ENCODE measurements at places on chromosomes 3 and 15. TPM values are rescaled to one million over a fixed set of nuclear protein-coding genes. Genes with fewer than 3 reads are reported as not detected.

- H3K27me3 ChIP-seq, result no peaks in the 10 kb centered on the region
- no peak overlapping the region for H3K27ac ChIP-seq
- DNase-seq, result no peak
These were observed 25.8 kb downstream of the LDHAL6B start for GRCh38 chr15:59232476-59232875.

DNA sequence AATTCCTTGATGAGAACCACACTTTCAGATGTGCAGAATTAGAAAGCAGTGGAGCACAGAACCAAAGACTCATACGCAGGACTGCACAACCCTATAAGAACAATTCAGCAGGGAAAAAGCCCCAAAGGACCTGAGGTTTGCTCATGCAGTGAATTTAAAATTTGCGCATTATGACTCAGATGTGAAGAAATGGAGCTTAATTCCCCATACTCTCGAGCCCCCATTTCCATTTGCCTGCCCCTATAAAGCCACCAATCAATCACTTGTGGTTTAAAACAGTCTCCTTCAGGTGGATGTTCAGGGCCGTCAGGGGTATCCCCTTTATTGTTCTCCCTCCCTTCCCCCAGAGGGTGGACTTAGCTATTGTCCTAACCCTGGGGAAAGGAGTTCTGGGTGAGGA lies 221.2 kb downstream of the IGSF11 start:
- no peaks in the 10 kb centered on the region for H3K27me3 ChIP-seq
- H3K4me3 ChIP-seq, result no peak overlapping the region
- no peaks in the 10 kb centered on the region for H3K4me1 ChIP-seq

- H3K27ac ChIP-seq, result no peak overlapping the region
- no peaks in the 10 kb centered on the region for H3K36me3 ChIP-seq
- H3K4me1 ChIP-seq, result no peaks in the 10 kb centered on the region
- H3K27me3 ChIP-seq, result no peaks in the 10 kb centered on the region
- no peak overlapping the region for H3K4me3 ChIP-seq
- peak; percentile 49 for DNase-seq
These were observed 67.4 kb upstream of the IQSEC1 start for GRCh38 chr3:13140596-13140995.

- DNase-seq, result no peak
- no peaks in the 10 kb centered on the region for H3K27me3 ChIP-seq
- peaks cover 7% of the 10 kb centered on the region for H3K4me1 ChIP-seq
- H3K36me3 ChIP-seq, result no peaks in the 10 kb centered on the region
These were observed 29.3 kb upstream of the XYLB start for GRCh38 chr3:38317192-38317759.

GRCh38 chr3:23073724-23074305 lies 129.3 kb upstream of the UBE2E2 start:
- no peak overlapping the region for H3K27ac ChIP-seq
- no peaks in the 10 kb centered on the region for H3K36me3 ChIP-seq
- H3K4me3 ChIP-seq, result no peak overlapping the region

DNA sequence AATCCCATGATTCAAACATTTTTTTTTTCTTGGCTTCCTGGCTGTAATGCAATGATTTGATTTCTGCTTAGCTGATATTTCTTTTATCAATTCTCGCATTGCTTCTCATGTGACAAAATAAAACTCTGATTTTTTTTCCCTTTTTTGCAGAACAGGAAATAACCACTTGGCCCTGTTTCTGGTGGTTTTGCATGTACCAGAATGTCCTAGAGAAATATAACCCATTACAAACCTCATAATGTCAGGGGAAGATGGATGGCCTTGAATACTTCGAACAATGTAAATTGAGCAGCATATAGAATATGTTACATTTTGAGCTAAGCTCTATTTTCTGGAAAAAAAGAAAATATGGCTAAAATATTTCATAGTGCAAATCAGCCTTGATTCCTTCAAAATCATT lies 275.6 kb downstream of the RAP2B start:
- H3K36me3 ChIP-seq, result no peaks in the 10 kb centered on the region
- H3K27ac ChIP-seq, result no peak overlapping the region
- peaks cover 16% of the 10 kb centered on the region for H3K4me1 ChIP-seq
- H3K4me3 ChIP-seq, result no peak overlapping the region
- no peak for DNase-seq
- H3K27me3 ChIP-seq, result no peaks in the 10 kb centered on the region

DNA sequence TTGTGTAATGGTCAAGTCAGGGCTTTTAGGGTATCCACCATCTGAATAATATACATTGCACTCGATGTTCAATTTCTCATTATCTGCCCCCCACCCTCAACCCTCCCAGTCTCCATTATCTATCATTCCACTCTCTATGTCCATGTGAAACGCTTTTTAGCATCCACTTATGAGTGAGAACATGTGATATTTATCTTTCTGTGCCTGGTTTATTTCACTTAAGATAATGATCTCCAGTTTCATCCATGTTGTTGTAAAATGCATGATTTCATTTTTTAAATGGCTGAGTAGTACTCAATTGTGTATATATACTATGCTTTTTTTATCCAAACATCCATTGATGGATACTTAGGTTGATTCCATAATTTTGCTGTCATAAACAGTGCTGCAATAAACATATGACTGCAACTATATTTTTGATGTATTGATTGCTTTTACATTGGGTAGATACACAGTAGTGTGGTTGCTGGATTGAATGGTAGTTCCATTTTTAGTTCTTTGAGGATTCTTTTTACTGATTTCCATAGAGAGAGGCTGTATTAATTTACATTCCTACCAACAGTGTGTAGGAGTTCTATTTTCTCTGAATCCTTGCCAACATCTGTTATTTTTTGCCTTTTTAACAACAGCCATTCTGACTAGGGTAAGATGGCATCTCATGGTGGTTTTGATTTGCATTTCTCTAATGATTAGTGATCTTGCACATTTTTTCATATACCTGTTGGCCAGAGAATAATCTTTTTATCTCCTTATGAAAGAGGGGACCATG lies 332.9 kb upstream of the TGFBR2 start:
- no peaks in the 10 kb centered on the region for H3K27me3 ChIP-seq
- peaks cover 10% of the 10 kb centered on the region for H3K4me1 ChIP-seq
- H3K4me3 ChIP-seq, result no peak overlapping the region
- H3K27ac ChIP-seq, result no peak overlapping the region
- DNase-seq, result no peak
- no peaks in the 10 kb centered on the region for H3K36me3 ChIP-seq

GRCh38 chr15:73485372-73485771 lies 42.4 kb downstream of the REC114 start:
- no peaks in the 10 kb centered on the region for H3K4me1 ChIP-seq
- DNase-seq, result no peak

- no peaks in the 10 kb centered on the region for H3K36me3 ChIP-seq
- H3K4me1 ChIP-seq, result peaks cover 4% of the 10 kb centered on the region
- H3K27me3 ChIP-seq, result no peaks in the 10 kb centered on the region
These were observed 65.5 kb downstream of the CORO2B start for GRCh38 chr15:68644083-68644904.

- no peak for DNase-seq
- no peak overlapping the region for H3K4me3 ChIP-seq
- no peak overlapping the region for H3K27ac ChIP-seq
These were observed 127.0 kb downstream of the LIPC start for GRCh38 chr15:58558777-58559176.

DNA sequence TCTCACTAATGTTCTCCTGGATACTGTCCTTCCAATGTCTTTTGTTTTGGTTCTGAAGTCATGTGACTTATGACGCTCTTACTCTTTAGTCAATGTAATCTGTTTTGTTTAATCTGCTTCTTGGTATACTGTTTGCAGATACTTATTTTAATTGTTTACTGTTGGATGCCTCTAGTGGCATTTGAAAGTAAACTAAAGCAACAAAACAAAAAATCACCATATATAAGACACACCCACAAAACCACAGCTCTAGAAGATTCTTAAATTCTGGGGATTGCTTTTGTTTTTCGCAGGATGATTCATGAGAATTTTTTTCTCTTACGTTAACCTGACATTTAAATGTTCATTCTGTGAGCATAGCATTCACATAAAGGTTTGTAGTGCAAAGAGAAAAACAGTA lies 16.8 kb downstream of the SLC25A26 start:
- no peaks in the 10 kb centered on the region for H3K27me3 ChIP-seq
- peaks cover 58% of the 10 kb centered on the region for H3K36me3 ChIP-seq
- no peak overlapping the region for H3K27ac ChIP-seq
- DNase-seq, result no peak
- no peak overlapping the region for H3K4me3 ChIP-seq

GRCh38 chr15:59741274-59741906 lies 52.3 kb upstream of the BNIP2 start:
- no peak overlapping the region for H3K4me3 ChIP-seq
- H3K36me3 ChIP-seq, result no peaks in the 10 kb centered on the region
- no peak overlapping the region for H3K27ac ChIP-seq
- no peak for DNase-seq

GRCh38 chr15:84752700-84753099 lies 4.3 kb downstream of the ZNF592 start:
- no peak overlapping the region for H3K4me3 ChIP-seq
- no peaks in the 10 kb centered on the region for H3K27me3 ChIP-seq
- no peak for DNase-seq
- no peaks in the 10 kb centered on the region for H3K36me3 ChIP-seq
- peaks cover 32% of the 10 kb centered on the region for H3K4me1 ChIP-seq

GRCh38 chr3:10228248-10228950 lies 19.9 kb upstream of the TATDN2 start:
- peaks cover 44% of the 10 kb centered on the region for H3K4me1 ChIP-seq
- no peaks in the 10 kb centered on the region for H3K36me3 ChIP-seq
- H3K27ac ChIP-seq, result peak overlapping the region; percentile 61
- no peaks in the 10 kb centered on the region for H3K27me3 ChIP-seq

GRCh38 chr3:127987309-127987995 lies 64.8 kb upstream of the SEC61A1 start:
- DNase-seq, result no peak
- H3K4me3 ChIP-seq, result no peak overlapping the region
- no peaks in the 10 kb centered on the region for H3K36me3 ChIP-seq
- no peaks in the 10 kb centered on the region for H3K4me1 ChIP-seq
- H3K27ac ChIP-seq, result no peak overlapping the region

- H3K4me1 ChIP-seq, result no peaks in the 10 kb centered on the region
- no peaks in the 10 kb centered on the region for H3K27me3 ChIP-seq
- DNase-seq, result no peak
- H3K27ac ChIP-seq, result no peak overlapping the region
- H3K4me3 ChIP-seq, result no peak overlapping the region
These were observed 215.6 kb downstream of the PDCD6IP start for GRCh38 chr3:34013818-34014570.

GRCh38 chr15:34850121-34850520 lies 54.8 kb upstream of the ACTC1 start:
- peaks cover 11% of the 10 kb centered on the region for H3K4me1 ChIP-seq
- peaks cover 9% of the 10 kb centered on the region for H3K36me3 ChIP-seq
- DNase-seq, result no peak
- H3K4me3 ChIP-seq, result no peak overlapping the region
- no peak overlapping the region for H3K27ac ChIP-seq
- H3K27me3 ChIP-seq, result no peaks in the 10 kb centered on the region

GRCh38 chr3:183844606-183845005 lies 19.2 kb upstream of the MAP6D1 start:
- peaks cover 69% of the 10 kb centered on the region for H3K36me3 ChIP-seq
- no peak overlapping the region for H3K27ac ChIP-seq
- H3K4me1 ChIP-seq, result no peaks in the 10 kb centered on the region
- DNase-seq, result no peak

DNA sequence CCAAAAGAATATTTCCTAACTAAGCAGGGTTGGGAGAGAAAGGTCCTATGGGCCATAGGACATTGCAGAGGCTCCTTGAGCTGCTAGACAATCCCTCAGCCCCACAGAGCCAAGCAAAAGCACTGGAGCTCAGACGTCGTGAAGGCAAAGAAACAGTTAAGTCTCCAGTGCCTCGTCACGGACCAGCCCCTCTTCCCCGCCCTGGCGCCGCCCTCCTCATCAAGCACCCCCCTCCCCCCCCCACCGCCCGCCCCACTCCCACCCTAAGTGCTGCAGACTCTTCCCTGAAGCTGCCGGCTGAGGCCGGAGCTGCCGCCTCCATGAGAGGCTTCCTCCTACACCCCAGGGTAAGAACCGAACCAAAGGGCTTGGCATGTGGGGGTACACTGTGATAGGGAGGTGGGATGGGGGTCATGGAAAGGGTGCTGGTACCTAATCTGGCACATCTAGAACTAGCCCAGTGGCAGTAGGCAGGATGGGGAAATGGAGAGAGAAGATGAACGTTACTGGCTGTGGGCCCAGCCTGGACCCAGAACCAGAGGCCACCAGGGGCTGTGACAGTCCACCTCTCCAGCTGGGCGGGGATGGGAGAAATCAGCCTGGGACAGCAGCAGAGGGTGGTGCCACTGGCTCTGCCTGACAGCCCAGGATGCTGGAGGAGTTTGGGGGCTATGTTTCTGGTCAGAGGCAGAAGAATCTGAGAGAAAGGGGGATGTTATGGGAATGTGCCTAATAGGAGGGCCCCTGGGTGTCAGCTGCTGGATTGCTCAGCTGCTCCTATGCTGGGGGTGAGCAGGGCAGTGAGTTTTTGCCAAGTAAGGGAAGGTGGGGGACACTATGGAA lies at the start of gene MAP1A:
Gene MAP1A (plus strand): TSS at position 255 of the 843 bp plus-strand sequence. CDS start 3,866 bp downstream, outside the sequence.
- peak within 1 kb of the TSS; percentile 47 for H3K27ac ChIP-seq
- no peak for DNase-seq
- no peaks in the 10 kb centered on the region for H3K27me3 ChIP-seq
- peaks cover 12% of the 10 kb centered on the region for H3K36me3 ChIP-seq
- no peak within 1 kb of the TSS for H3K4me3 ChIP-seq

DNA sequence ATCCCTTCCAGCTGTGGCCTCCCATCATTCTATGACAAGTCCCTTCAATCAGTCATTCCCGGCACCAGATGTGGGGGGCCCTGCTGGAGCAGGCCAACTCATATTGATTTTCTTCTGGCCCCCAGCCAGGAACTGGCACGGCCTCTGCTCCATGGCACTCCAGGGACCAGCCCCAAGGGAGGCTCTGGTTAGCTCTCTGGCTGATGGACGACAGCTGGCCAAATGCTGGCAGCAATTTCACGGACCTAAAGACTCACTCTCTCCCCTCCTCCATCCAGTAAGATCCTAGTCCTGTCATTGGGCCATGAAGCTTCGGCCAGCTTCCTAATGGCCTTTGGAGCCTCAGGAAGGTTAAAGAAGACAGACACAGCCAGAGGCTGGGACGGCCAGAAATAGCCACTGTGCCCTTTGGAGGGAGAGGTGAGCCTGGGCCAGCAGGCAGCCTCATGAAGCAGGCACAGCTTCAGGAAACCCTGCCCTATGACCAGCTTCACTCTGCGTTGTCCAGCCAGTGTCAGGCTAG lies 131.0 kb downstream of the MEX3B start:
- peaks cover 8% of the 10 kb centered on the region for H3K4me1 ChIP-seq
- H3K4me3 ChIP-seq, result no peak overlapping the region
- peak; percentile 72 for DNase-seq
- no peaks in the 10 kb centered on the region for H3K36me3 ChIP-seq
- H3K27me3 ChIP-seq, result no peaks in the 10 kb centered on the region
- H3K27ac ChIP-seq, result peak overlapping the region; percentile 45

GRCh38 chr15:97592778-97593177 lies 367.7 kb upstream of the ARRDC4 start:
- no peak overlapping the region for H3K27ac ChIP-seq
- no peaks in the 10 kb centered on the region for H3K4me1 ChIP-seq
- no peaks in the 10 kb centered on the region for H3K36me3 ChIP-seq
- H3K27me3 ChIP-seq, result no peaks in the 10 kb centered on the region

The SMAD6 gene
- 11.9 TPM for total RNA-seq

The CHRNA5 gene
- 0.46 TPM for total RNA-seq

The RTP3 gene
- not detected for total RNA-seq

The POLQ gene
- 4.7 TPM for total RNA-seq

The ROPN1 gene
- total RNA-seq, result not detected

The RBP2 gene
- not detected for total RNA-seq

The SPINK8 gene
- not detected for total RNA-seq

The CPNE4 gene
- total RNA-seq, result 0.34 TPM

The MORC1 gene
- total RNA-seq, result 0.24 TPM

The FOXB1 gene
- total RNA-seq, result not detected
